ENCODE measurements at places on chromosomes 2 and 18.

DNA sequence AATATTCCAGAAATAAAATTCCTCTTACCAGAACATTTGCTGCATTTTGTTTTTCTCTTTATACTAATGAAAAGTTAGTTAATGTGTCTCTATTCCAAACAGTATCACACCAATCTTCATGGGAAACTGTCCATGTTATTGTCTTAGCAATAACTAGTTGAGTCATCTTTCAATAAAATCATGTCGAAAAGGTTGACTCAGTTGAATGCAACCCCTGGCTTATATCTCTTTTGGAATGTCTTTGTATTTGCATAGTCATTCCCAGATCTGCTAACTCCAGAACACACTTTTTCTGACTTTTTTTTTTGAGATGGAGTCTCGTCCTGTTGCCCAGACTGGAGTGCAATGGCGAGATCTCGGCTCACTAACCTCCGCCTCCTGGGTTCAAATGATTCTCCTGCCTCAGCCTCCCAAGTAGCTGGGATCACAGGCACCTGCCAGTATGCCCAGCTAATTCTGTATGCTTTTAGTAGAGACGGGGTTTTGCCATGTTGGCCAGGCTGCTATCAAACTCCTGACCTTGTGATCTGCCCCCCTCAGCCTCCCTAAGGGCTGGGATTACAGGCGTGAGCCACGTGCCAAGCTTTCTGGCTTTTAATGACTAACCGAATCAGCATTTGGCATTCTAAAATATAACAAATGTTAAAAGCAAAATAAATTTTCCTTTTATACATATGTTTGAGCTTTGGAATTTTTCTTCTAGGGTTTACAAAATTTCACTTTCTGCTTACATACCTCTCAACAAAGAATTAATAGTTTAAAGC is 133.2 kb upstream of the GULP1 start:
- no peak for DNase-seq

DNA sequence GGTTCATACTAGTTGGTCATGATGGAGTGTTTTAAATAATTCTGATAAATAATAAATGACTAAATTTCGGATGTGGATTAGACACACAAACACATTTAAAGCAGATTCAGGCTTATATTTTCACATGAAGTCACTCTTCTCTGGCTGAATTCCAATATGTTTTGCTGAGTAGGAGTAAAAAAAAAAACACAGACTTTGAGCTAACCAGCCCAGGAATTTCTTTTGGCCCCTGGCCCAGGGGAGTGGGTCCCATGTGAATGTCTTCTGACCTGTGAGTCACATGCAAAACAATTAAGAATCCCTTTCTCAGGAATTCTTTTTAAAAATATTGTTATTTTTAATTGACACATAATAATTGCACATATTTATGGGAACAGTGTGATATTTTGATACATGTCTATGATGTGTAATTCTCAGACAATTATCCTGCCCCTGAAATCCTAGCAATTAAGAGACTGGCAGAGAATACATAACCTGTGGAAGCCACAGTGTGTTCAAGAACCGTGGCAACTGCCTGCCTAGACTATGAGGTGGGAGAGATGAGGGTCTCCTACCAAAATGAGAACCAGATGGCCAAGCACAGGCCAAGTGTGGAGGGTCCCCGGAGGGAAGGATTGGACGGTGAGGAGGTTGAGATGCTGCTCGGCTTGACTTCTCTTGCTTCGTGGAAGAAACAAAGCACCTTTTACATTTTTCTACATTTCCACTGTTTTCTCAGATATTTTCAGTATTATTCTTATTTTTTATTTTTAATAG is 236.4 kb downstream of the PIEZO2 start:
- no peak for DNase-seq

DNA sequence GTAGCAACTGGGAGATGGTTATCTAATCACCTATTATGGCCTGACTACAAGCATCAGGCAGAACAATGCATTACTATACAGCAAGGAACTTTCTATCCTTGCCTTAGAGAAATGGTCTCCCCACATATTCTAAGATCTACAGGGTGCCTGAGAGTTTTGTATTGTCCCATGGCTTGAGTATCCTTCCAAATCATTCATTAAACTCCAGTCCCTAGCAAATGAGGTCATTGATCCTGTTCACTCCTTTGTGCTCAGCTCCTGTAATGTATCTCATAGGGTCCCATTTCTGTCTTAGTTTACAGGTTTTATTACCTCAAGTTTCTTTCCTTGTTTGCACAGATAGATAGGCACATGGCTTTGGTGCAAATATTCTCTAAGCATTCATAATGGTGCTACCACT is 9.0 kb downstream of the HNMT start:
- no peak for DNase-seq

GRCh38 chr2:26623541-26624495 is 17.3 kb downstream of the CIB4 start:
- DNase-seq = no peak

GRCh38 chr18:60248336-60249330 is 123.9 kb downstream of the MC4R start:
- DNase-seq = no peak

DNA sequence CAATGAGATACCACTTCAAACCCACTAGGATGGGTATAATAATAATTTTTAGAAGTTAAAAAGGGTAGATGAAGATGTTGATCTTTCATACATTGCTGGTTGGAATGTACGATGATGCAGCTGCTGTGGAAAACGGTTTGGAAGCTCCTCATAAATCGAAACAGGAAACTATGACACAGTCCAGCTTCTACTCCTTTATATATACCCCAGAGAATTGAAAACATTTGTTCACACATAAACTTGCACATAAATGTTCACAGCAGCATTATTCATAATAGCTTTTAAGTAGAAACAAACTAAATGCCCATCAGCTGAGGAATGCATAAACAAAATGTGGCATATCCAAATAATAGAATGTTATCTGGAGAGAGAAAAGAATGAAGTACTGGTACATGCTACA is 95.0 kb downstream of the STRADB start:
- DNase-seq = no peak

DNA sequence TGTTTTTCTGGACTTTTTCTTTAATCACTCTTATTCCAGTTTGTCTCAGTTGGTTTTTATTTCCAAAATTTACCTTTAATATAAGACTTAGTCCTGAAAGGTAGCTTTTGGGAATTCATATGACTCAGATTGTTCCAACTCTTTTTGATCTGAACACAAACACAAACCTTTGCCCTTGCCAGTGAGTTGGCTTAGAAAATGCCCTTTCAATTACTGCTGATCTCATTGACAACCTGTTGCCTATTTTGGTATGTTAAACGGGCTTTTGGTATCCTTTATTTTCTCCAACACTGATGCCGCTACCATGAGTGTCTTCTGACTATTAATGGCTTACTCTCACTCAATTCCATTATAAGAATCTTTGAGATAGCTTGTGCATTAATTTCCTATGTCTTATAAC is 143.4 kb downstream of the GULP1 start:
- no peak for DNase-seq

- DNase-seq = no peak
Observed at GRCh38 chr2:146986161-146986560, 858.7 kb upstream of the ACVR2A start.

DNA sequence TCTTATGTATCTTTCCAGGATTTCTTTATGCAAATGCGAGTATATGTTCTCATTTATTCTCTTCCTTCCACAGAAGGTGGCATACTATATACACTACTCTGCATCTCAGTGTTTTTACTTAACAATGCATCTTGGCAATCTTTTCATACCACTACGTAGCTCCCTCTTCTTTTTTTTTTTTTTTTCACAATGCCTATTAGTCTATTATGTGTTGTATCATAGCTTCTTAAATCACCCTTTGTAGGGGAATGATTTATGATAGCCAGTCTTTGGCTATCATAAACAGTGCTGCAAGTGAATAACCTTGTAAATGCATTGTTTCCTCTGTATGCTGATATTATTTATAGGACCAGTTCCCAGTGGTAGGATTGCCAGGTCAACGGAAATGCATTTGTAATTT is 204.2 kb downstream of the BABAM2 start:
- DNase-seq = no peak

- DNase-seq = no peak
Observed at GRCh38 chr2:43001787-43002468, 209.5 kb upstream of the HAAO start.

GRCh38 chr2:160418853-160419252 is 74.8 kb downstream of the RBMS1 start:
- DNase-seq = no peak

DNA sequence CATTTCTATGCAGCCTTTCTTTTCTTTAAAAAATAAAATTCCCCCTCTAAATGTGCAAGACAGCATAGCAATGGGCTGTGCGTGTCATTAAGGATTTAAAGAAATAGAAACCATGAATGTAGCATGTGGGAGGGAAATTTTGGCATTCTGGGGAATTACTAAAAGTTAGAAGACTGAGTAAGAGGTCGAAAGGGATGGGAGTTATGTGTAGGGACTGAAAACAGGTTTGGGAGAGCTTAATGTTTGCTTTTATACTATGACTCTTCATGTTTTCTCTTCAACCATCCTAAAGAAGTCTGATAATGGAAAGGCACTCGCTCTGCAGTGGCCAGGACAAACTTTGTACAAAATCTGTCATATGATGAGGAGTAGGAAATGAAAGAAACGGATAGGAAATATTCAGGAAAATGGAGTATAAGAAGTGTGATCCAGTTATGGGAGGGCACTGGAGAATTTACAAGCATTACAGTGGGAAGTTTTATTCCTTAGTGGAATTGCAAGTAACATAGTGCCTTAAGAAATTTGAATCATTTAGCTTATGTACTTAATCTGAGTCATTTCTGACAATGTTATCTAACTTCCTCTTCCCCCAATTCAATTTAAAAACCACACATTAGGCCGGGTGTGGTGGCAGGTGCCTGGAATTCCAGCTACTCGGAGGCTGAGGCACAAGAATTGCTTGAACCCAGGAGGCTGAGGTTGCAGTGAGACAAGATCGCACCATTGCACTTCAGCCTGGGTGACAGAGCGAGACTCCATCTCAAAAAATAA is 20.6 kb downstream of the TMEM87B start:
- DNase-seq = no peak

- no peak for DNase-seq
Observed at GRCh38 chr2:222332116-222332515, 33.3 kb upstream of the PAX3 start.

- no peak for DNase-seq
Observed at GRCh38 chr2:172153156-172153555, 50.5 kb upstream of the DLX2 start.

DNA sequence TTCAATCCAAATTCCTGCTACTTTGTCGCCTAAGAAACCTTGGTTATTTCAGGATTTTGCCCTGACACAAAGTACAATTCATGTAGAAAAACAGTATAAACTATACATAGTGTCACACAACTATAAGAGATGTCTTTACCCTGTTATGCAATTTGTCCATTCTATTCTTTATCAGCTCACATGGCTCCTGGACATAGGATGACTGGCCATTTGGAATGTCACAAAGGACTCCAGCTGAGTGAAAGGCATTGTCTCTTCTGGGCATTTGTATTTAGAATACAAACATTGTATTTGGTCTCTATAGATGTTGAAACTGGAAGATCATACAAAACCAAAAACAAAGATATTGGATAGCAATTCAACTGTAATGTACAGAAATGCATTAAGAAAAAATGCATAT is 944.6 kb upstream of the LRRTM1 start:
- no peak for DNase-seq

DNA sequence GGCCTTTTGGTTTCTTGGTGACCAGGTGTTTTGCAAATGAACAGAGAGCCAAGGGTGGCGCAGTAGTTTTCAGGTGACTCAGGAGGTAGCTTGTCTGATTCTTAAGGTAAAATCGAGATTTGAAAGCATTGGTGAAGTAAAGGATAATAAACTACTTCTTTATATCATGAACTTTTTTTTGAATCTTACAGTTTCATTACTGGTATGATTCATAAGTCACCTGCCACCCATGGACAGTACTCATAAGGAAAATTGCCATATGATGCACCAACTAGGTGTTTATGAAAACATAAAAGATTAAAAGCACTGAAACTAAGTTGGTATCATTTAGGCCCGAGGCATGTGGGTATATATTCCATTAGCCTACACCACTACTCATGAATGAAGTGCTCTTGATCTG is 84.1 kb upstream of the MGAT5 start:
- DNase-seq = no peak

GRCh38 chr2:19799881-19800780 is 101.7 kb downstream of the TTC32 start:
- no peak for DNase-seq

DNA sequence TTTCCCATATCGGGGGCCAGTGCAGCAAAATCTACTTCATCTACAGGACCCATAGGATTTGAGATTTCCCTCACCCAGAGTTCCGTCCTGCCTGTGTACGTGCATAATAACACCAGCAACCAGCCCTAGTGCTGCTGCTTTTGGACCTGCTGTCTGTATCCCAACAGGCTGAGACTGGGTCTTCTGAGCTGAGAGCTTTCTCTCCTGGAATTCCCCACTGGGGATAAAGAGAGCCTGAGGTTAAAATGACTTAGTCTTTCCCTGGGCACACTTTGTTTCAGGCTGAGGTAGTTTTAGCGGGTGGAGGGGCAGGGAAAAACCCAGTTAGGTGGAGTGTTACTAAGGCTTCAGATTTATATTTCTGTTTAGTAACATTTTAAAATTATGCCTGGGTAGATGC is 62.5 kb downstream of the SERTAD2 start:
- no peak for DNase-seq

DNA sequence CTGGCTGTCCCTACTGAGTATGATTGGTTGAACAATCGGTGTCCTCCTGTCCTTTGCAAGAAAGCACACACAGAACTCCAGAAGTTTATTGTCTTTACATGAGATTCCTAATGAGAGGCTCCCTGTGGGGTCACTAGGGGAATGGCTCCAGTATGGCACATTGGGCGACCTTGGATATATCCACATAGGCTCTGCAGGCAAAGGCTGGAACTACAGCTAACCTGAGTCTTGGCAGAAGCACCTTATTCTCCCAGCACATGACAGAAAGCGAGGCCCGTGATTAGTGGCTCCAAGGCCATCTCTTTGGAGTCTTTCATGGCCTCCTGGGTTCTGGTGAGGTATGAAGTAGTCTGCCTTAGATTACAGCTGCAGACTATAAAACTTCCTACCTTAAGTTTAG is 49.0 kb downstream of the ZDBF2 start:
- no peak for DNase-seq

GRCh38 chr2:216765761-216766262 is 70.5 kb upstream of the IGFBP5 start:
- peak; percentile 80 for DNase-seq

GRCh38 chr2:199738727-199739412 is 112.1 kb downstream of the FTCDNL1 start:
- DNase-seq = no peak

GRCh38 chr2:86079981-86080911 is 25.4 kb downstream of the POLR1A start:
- peak; percentile 85 for DNase-seq

GRCh38 chr2:237354892-237355291 is 59.1 kb downstream of the COL6A3 start:
- DNase-seq = no peak

DNA sequence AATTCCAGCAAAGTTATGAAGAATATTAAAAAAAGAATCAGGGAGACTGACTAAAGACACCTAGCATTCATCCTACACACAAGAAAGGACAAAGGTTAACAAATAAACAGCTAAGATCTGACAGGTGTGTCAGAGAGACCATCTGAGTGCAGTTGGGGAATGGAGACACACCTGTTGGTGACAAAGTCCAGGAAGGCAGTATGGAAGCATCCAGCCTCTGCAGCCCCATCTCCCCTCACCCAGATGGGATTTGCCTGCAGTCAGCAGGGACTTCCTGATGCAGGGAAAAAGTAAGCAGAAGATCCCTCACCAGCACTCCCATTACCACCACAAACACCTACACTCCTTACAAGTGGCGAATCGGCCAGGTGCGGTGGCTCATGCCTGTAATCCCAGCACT is 37.9 kb downstream of the USP34 start:
- no peak for DNase-seq

Data from neural crest cell (in vitro differentiated cells).